ENCODE measurements at places on chromosomes 1 and 21. TPM values are rescaled to one million over a fixed set of nuclear protein-coding genes. Genes with fewer than 3 reads are reported as not detected.

DNA sequence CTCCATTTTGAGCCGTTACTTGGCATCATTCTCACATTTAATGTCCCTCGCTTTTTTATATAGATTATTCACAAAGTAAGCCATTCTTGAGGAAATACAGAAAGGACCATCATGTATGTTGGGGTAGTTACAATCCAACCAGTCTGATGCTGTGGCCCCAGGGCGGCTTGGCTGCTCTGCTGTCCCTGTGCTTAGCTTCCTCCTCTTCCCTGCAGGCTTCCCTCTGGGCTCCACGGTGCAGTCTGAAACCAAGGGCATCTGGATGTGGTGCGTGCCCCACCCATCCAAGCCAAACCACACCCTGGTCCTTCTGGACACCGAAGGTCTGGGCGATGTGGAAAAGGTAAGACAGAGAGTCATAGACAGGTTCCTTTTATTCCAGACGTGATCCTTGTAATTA is 5.5 kb downstream of the GBP6 start:
- no peaks in the 10 kb centered on the region for H3K4me1 ChIP-seq
- no peak for DNase-seq
- peaks cover 9% of the 10 kb centered on the region for H3K36me3 ChIP-seq
- no peak overlapping the region for H3K27ac ChIP-seq
- H3K27me3 ChIP-seq = peaks cover 2% of the 10 kb centered on the region

- peaks cover 3% of the 10 kb centered on the region for H3K27me3 ChIP-seq
- peaks cover 33% of the 10 kb centered on the region for H3K4me1 ChIP-seq
- no peak for DNase-seq
- peak overlapping the region; percentile 40 for H3K27ac ChIP-seq
These were observed 26.6 kb downstream of the ATF3 start for GRCh38 chr1:212635141-212635631.

- peaks cover 27% of the 10 kb centered on the region for H3K4me1 ChIP-seq
- H3K27me3 ChIP-seq = no peaks in the 10 kb centered on the region
- H3K4me3 ChIP-seq = no peak overlapping the region
These were observed 20.3 kb downstream of the ENO1 start for GRCh38 chr1:8858112-8858668.

- H3K27me3 ChIP-seq = no peaks in the 10 kb centered on the region
- no peaks in the 10 kb centered on the region for H3K36me3 ChIP-seq
- DNase-seq = no peak
- no peak overlapping the region for H3K4me3 ChIP-seq
- no peaks in the 10 kb centered on the region for H3K4me1 ChIP-seq
- no peak overlapping the region for H3K27ac ChIP-seq
These were observed 5.2 kb downstream of the RAVER2 start for GRCh38 chr1:64750092-64750491.

DNA sequence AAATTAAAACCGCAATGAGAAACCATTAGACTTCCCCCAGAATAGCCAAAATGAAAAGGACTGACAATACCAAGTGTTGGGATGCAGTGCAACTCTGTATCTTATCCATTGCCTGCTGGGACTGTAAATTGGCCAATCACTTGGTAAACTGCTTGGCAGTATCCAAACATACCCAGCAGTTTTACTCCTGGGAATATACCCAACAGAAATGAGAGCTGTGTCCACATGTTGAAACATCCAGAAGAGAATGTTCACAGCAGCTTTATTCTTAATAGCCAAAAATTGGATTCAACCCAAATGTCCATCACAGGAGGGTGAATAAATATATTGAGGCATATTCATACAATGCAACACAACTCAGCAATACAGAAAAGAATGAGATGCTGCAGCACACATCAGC is 13.7 kb upstream of the FAM20B start:
- no peaks in the 10 kb centered on the region for H3K4me1 ChIP-seq
- H3K27me3 ChIP-seq = no peaks in the 10 kb centered on the region
- no peak overlapping the region for H3K4me3 ChIP-seq
- no peak overlapping the region for H3K27ac ChIP-seq
- no peak for DNase-seq

DNA sequence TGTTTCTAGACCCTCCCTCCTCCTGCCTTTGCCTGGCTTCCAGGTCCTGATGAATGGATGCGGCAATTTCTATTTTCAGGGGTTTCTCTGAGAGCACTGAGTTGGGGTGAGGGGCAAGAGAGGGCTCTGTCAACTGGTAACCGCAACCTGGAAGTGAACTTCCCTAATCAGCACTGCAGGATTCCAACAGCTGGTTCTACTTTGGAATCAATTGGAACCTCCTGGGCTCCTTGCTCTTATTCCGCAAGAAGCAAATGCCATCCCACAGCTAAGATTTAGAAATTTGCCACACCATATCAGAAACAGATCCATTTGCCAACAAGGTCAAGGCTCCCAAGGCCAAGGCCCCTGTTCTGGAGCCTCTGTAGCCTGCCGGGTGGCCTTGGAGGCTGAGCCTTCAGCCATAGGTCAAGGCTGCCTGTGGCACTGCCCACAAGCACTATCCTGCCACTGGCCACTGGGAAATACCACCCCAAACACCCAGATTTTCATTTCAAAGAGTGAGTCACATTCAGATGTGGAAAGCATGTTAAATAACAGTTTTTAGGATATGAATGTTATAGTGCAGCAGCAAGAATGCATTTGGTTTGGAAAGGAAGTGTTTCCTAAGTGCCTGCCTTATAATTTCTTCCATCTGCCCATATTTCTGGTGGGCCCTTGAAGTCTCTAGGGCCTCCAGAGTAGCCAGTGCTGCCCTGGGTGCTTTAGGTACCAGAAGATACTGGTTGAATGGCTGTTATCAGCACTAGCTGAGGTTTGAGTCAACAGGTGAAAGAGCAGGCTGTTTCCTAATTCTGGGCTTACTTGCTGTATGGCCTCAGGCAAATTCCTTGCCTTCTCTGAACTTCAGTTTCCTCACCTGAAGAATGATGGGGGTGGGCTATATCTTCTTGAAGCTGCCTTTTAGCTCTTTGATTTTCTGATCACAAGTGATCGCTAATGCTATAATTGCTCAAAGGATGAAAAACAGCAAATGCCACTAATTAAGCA is 56.3 kb upstream of the JUN start:
- H3K27me3 ChIP-seq = no peaks in the 10 kb centered on the region
- DNase-seq = no peak
- H3K27ac ChIP-seq = no peak overlapping the region
- no peak overlapping the region for H3K4me3 ChIP-seq

The RAB3B gene
- 0.17 TPM for total RNA-seq

The TNFSF18 gene
- not detected for total RNA-seq

The PDZK1 gene
- total RNA-seq = not detected

The MROH7 gene
- total RNA-seq = not detected

The SPATA6 gene
- total RNA-seq = 1.9 TPM

Data from activated CD4-positive, alpha-beta memory T cell treated with anti-CD3 and anti-CD28 coated beads for 36 hours (primary cell).